Left renal cortex interstitium (tissue), 4 donors: ENCODE measurements at places on chromosomes 11 and 22. TPM values are rescaled to one million over a fixed set of nuclear protein-coding genes. Genes with fewer than 3 reads are reported as not detected.

The ANO1 gene
- 10.1 TPM for polyA plus RNA-seq

The CCDC116 gene
- 0.69 TPM for polyA plus RNA-seq

The ADM2 gene
- polyA plus RNA-seq = 4.2 TPM

The OR10A2 gene
- 0.09 TPM for polyA plus RNA-seq

The RANBP1 gene
- 172 TPM for polyA plus RNA-seq

The SCGB1A1 gene
- polyA plus RNA-seq = not detected

The POTEH gene
- not detected for polyA plus RNA-seq

DNA sequence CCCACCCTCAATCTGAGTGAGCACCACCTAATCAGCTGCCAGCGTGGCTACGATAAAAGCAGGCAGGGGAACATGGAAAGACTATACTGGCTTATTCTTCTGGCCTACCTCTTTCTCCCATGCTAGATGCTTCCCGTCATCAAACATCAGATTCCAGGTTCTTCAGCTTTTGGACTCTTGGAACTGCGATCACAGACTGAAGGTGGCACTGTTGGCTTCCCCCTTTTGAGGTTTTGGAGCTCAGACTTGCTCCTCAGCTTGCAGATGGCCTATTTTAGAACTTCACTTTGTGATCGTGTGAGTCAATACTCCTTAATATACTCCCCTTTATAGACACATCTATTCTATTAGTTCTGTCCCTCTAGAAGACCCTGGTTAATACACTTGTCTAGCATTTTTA, 543.7 kb upstream of the RAG2 start:
- no peak for DNase-seq

DNA sequence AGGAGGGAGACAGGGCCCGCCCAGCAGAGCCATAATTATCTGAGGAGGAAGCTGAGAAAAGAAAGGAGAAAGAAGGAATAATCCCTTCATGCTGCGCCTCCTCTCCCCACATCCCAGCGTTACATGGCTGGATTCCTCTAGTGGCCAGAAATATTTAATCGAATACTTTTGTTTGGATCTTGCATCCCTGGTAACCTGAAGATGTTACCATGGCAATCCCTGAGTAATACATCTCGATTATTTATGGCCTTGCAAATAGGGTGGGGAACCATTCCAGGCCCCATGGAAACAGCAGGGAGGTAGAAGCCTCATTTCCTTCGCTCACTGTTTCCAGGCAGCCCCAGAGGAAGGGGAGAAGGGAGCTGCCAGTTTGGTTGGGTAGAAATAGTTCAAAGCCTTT, 357.7 kb downstream of the BUD13 start:
- DNase-seq = no peak

GRCh38 chr11:7967826-7968225, 2.6 kb upstream of the NLRP10 start:
- no peak for DNase-seq

GRCh38 chr11:70547821-70548670, 149.7 kb downstream of the CTTN start:
- DNase-seq = no peak

GRCh38 chr22:32473388-32473952, 1.1 kb upstream of the FBXO7 start:
- DNase-seq = no peak

DNA sequence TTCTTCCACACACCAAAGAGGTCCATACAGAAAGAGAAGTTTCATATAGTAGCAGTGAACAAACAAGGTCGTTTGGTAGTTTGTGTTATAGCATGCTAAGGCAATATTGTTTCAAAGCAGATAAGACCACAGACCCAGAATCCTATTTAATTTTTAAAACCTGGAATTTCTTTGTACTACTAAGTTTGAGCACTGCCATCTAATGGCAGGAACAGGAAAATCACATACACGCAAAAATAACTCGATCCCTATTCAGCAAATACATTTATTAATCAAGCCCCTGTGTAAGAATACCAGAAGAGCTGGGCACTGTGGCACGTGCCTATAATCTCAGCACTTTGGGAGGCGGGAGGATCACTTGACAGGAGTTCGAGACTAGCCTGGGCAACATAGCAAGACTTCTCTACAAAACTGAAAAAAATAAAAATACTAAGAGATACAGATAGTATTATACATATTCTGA, 2.9 kb upstream of the BTBD10 start:
- DNase-seq = no peak

DNA sequence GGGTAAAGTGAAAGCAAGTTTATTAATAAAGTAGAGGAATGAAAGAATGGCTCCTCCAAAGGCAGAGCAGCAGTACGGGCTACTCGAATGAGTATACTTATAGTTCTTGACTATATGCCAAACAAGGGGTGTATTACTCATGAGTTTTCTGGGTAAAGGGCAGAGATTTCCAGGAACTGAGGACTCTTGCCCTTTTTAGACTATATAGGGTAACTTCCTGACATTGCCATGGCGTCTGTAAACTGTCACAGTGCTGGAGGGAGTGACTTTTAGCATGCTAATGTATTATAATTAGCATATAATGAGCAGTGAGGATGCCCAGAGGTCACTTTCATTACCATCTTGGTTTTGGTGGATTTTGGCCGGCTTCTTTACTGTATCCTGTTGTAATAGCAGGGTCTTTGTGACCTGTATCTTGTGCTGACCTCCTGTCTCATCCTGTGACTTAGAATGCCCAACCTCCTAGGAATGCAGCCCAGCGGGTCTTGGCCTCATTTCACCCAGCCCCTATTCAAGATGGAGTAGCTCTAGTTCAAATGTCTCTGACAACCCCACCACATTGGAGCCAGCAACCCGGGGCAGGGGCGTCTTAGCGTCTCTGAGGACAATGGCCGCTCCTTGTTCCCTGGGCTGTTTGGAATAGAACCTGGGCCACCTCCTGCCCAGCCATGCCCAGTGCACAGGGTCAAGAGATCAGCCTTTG, 34.9 kb upstream of the CD82 start:
- DNase-seq = no peak

GRCh38 chr11:124839972-124840621, 25.1 kb upstream of the ROBO3 start:
- DNase-seq = no peak

GRCh38 chr11:8323161-8323935, 59.7 kb upstream of the LMO1 start:
- no peak for DNase-seq

- no peak for DNase-seq
Observed at GRCh38 chr11:100353083-100353482, 334.0 kb upstream of the ARHGAP42 start.

GRCh38 chr11:24556693-24557092, 59.8 kb downstream of the LUZP2 start:
- no peak for DNase-seq

DNA sequence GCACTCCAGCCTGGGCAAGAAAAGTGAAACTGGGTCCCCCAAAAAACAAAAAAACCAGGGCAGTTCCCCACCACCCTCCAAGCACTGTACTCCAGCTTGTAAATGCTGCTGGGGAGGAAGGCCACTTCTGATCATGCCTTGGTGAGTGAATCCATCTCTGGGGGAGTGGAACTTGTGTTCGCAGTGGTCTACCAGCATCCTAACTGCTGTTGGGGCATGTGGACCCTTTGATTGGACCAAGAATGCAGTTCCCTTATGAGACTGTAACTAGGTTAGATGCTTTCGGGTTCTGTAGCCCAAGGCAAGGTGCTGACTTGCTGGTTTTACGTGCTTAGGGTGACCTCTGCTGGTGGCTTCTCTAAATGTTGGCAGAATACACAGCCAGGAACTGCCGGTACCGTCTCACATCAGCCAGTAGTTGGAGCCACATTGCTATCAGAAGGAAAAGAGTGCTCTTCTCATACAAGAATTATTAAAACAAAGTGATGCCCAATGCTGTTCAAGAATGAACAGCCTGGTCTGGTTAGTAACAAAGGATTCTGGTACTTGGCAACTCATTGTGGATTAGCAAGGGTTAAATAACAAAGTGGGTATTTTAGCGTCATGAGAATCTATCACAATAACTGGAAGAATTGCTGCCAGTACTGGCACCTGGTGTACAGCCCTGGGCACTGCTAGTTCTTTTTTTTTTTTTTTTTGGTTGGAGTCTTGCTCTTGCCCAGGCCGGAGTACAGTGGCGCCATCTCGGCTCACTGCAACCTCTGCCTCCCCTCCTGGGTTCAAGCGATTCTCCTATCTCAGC, 13.0 kb downstream of the EIF1AD start:
- peak; percentile 90 for DNase-seq

DNA sequence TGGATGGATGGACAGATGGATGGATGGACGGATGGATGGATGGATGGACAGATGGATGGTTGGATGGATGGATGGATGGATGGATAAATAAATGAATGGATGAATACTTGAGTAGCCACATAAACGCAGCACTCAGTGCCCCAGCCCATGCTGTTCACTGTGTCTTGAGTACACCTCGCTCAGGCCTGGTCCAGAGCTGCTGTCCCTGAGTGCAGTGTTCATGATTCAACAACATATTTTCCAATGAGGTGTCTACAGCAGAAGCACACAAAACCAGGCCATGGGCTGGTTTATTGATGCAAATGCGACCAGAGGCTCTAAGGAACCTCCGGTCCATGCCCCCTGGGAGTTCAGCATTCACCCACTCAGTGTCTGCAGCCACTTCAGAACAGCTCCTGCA, 584.3 kb downstream of the BRD1 start:
- no peak for DNase-seq

DNA sequence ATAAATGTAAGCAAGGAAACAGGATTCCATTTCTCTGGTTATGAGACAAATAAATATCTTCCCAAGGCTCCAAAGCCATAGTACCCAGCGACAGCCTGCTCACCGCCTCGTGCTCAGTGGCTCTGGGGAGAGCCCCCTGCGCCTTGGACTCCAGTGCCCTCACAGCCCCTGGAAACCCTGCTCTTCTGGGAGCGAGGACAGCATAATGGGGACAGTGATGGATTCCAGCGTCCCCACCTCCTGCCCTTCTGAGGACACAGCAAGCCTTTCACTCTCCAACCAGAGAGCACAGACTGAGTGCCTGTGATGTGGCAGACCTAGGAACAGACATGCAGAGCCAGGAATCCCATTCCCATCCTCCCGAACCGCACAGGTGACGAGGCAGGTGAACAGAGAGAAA, 660.8 kb downstream of the TBC1D22A start:
- no peak for DNase-seq

DNA sequence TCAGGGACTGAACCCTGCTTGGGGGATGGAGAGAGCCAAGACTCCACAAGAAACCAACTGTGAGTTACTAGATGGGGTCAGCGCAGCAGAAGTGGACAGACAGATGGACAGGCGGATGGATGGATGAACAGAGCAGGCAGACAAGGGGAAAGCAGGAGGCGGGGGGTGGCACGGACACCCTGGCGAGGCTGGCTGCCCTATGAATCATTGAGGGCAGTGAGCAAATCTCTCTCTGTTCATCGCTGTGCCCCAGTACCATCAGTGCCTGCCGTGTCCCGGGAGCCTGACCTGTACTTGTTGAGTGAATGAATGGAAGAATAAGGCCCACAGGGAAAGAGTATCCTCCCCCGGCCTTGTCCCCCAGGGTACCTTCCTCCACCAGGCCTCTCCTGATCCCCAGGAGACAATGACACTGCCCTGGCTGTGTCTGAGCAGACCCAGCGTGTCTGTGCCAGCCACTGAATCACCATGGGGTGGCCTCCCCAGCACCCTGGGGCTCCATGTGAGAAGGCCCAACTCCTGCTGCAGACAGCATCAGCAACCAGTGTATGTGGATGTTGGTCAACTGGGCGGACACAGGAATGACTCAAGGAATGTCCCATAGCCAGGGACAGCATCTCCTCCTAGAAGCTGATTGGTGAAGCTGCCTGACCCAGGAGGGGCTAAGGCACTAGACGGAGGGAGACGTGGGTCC, 5.1 kb upstream of the KLHL35 start:
- DNase-seq = no peak

DNA sequence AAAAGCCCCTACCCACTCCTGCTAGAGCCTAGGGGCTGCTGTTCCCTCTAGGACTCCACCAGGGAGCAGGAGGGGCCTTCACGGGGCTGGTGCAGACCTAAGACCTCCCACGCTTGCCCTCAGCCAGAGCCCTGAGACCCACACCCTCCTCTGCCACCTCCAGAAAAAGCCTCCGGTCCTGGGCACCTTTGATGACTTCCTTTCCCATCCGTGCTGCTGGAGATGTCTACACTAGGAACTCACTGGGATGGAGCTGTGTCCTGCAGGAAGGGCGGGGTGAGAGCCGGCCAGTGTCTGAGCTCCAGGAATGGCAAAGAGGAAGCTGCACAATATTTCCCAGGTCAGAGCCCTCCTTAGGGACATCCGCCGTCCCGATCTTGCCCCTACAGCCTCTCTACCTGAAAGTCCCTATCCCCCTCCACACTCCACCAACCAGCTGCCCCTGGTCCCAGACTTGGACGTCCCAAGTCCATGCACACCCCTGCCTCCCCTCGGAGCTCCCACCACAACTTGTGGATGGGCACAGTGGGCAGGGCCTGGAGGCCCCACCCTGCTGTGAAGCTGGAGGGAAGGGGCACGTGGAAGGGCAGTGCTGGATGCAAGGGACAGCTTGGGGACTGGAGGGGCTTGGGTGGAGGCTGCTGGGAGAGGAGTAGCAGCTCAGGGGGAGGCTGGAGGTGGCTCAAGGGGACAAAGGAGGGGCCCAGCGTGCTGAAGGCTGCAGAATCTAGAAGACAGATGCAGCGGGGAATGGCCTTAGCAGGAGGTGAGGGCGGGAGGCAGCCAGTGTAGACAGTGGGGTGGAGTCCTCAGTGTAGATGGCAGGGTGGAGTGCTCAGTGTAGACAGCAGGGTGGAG, 13.5 kb upstream of the LRP5 start:
- no peak for DNase-seq

DNA sequence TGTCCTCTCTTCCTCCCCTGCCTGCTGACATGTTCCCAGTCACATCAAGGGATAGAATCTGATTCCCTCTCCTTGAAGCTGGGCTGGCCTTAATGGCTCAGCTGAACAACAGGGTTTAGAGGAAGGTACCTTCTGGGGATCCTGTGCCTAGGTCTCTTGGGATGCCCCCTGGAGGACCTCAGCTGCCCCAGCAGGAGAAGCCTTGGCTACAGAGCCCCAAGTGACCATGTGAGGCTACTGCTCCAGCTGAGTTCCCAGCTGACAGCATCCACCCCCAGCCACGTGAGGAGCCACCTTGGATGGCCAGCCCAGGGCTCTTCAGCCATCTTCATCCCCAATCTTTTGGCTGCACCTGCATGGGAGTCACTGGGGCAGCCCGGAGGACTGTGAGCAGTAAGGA, 1499.3 kb downstream of the TBC1D22A start:
- DNase-seq = no peak

DNA sequence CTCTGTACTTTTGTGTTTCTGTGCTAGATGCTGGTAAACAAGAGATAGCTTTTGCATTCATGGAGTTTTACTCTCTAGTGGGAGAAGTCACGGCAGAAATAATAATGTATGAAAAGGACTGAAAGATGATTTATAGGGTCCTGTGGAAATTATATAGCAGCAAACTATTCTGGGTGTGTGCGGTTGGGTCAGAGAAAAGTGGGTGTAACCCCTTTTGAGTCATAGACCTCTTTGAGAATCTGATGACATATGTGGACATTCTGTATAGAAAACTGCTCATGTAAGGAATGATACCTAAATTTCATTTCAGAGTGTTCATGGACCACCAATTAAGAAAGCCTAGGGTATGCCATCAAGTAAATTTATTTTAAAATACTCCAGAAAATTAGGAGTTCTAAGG, 54.4 kb downstream of the TMEM135 start:
- DNase-seq = no peak

GRCh38 chr22:49535126-49535525, 292.5 kb downstream of the BRD1 start:
- no peak for DNase-seq

GRCh38 chr22:19923914-19924513, 17.6 kb upstream of the COMT start:
- DNase-seq = no peak
